ENCODE measurements at places on chromosomes 13 and 19.
A peak's percentile ranks its signal among the peaks of the same experiment; 100 is the strongest.

GRCh38 chr13:33050161-33050560, 33.9 kb downstream of the KL start:
- DNase-seq = no peak

- DNase-seq = no peak
These were observed 245.3 kb downstream of the PCCA start for GRCh38 chr13:100334214-100334613.

DNA sequence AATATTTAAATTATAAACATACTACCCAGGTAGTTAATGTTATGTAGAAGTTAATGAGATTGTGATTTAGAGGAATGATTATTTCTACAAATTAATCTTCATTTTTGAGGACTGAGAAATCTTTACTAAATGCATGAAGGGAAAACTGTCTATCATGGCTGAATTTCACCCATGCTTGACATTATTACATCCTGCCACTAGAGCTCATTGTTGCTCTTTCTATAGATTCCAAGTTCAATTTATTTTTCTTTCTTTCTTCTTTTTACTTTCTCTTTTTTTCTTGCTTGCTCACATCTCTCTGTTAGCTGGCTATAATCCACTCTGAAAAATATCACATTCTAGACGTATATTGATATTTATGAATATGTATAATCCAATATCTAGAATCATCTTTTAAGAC, 505.0 kb upstream of the KLHL1 start:
- peak; percentile 21 for DNase-seq

GRCh38 chr13:112510987-112511685, 76.8 kb downstream of the TUBGCP3 start:
- no peak for DNase-seq

GRCh38 chr19:33703821-33704220, 82.1 kb downstream of the CHST8 start:
- no peak for DNase-seq

DNA sequence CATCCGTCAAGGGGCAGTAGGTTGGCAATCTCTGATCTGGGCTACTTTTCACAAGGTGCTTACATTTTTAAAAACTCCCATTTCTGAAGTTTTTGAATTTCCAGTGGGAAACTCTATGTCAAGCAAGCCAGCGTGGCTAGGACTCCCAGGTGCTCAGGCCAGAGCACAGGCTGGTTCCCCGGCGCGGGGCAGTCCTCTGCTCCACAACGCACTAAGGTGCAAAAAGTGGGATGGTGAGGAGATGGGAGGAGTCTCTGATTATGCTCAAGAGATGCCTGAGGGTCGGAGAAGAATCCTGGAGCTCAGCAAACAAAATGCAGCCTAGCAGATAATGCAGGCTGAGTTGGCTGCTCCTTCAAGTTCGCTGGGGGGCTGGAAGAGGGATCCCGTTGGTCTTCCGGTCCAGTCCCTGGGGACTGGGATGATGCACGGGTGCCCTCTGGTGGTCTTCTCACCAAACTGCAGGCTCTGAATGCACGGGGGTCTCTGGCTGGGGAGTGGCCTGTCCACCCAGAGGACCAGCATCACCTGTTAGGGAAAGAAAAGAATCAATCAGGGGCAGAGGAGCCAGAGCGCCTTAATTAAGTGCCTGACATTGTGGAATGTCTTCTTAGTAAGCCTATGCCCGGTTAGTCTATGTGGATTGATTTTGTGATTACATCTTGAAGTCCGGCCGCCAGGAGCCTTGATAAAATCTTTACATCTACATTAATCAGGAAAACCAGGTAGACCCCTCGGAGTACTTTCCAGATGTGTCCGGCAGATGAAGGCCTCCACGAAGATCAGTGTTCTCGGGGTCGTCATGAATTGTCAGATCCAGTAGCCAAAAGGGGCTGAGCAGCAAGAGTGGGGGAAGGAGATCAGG, 244.4 kb upstream of the MAB21L1 start:
- peak; percentile 21 for DNase-seq

- DNase-seq = no peak
These were observed 364.7 kb downstream of the ENOX1 start for GRCh38 chr13:43422116-43422515.

- DNase-seq = peak; percentile 44
These were observed at the start of gene DZIP1 for GRCh38 chr13:95644601-95645052. Gene DZIP1, minus strand, starts transcription at chr13:95644706. Its CDS starts 2,677 bp downstream, at chr13:95642029.

DNA sequence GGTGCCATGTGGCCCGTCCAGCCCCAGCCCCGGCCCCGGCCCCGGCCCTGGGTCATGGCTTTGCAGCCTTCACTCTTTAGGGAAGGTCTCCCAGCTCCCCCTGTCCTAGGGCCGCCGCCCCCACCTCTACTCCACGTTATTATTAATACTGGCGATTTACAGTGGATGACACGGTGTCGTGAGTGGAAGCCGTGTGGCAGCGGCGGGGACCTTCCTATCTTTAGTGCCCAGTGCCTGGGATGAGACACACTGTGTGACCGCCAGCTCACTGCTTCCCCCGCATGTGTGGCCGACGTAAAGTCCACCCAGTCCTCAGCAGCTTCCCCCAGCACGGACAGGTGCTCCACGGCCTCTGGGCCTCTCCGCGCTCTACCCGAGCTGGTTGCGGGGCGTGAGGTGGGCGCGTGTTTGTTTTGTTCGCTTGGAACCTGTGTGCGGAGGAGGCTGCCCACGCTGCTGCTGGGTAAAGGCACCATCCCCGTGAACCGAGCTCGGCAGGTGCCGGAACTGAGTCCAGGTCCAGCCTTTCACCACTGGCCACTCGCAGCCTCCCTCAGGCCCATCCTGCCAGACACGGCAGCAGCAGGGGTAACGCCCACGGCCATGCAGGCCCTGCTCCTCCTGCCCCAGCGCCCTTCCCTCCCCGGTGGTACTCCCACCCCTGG, 70.9 kb upstream of the MCF2L start:
- DNase-seq = no peak

DNA sequence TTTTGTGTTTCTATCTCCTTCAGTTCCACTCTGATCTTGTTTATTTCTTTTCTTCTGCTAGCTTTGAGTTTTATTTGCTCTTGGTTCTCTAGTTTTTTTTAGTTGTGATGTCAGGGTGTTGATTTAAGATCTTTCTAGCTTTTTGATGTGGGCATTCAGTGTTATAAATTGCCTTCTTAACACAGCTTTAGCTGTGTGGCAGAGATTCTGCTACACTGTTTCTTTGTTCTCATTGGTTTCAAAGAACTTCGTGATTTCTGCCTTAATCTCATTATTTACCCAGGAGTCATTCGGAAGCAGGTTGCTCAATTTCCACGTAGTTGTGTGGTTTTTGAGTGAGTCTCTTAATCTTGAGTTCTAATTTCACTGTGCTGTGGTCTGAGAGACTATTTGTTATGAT, 251.7 kb upstream of the HTR2A start:
- no peak for DNase-seq

DNA sequence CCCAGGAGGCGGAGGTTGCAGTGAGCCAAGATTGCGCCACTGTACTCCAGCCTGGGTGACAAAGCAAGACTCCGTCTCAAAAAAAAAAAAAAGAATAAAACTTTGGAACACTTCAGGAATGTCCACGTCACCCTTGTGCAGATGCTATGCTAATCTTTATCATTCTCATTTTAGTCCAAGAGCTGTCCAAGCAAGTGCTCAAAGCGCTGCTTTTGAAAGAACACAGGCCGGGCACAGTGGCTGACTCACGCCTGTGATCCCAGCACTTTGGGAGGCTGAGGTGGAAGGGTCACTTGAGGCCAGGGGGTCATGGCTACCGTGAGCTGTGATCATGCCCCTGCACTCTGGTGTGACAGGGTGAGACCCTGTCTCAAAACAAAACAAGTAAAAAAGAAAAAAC, 11.1 kb upstream of the UQCR11 start:
- DNase-seq = no peak

- DNase-seq = no peak
These were observed 224.5 kb downstream of the EFNB2 start for GRCh38 chr13:106311004-106311403.

DNA sequence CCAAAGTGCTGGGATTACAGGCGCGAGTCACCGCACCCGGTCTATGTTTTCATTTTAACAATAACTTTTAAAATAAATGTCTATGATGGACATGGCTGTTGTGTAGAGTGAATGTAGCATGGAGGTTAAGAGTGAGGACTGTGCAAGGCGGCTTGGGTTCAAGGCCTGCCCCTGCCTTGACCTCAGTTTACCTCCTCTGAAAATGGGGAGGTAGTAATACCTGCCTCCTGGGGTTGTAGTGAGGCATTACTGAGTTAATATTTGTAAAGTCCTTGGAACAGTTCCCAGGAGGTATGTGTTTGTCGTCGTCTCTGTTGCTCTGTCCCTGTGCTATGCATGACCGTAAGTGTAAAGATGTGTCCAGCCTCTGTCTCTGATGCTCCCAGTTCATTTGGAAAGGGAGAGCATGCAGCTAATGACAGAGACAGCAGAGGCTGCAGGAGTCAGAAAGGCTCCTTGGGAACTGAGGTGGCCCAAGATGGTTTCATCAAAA, 9.4 kb downstream of the GARRE1 start:
- DNase-seq = no peak
